ENCODE measurements at places on chromosomes 1 and 21.

- no peak for DNase-seq
Observed at GRCh38 chr1:28190337-28190979, 14.0 kb upstream of the PTAFR start.

DNA sequence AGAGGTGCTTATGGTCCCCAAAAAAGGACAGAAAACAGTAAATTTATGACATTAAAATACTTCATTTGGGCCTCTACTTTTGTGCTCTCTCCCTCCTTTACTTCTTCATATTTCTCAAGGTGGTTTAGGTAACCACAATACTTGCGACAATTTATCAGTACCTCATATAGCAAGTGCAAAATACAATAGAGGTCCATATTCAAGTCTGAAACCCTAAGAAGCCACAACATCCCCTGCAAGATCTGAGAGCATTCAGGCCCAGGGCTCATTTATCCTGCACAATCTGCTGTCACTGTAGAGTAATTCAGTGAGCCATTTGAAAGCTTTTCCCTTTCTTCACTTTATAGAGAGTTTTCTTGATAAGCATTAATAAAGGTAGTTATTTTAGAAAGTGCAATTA lies 24.2 kb upstream of the ATP6V1G3 start:
- no peak for DNase-seq

DNA sequence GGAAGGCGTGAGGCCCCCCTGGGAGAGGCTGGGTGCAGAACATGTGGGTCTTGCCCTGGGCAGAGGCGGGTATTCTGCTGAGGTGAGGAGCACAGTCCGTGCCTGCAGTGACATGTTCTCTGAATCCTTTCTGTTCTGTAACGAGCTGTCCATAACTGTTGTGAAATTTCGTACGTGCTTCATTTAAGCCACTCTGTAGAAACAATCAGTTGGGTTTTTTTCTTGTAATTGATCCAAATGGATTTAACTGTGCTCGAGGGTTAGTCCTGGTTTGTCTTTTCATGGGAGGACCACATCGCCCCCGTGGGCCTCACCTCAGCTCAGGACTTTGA lies 45.4 kb upstream of the DIP2A start:
- no peak for DNase-seq

GRCh38 chr1:208150833-208151458 lies 93.2 kb downstream of the PLXNA2 start:
- DNase-seq: no peak

GRCh38 chr1:64967381-64967780 lies 1.0 kb upstream of the JAK1 start:
- DNase-seq: no peak

GRCh38 chr21:42513985-42514882 lies 582 bp downstream of the SLC37A1 start:
- DNase-seq: peak; percentile 31

GRCh38 chr1:195908121-195908520 lies 700.1 kb downstream of the KCNT2 start:
- DNase-seq: no peak

DNA sequence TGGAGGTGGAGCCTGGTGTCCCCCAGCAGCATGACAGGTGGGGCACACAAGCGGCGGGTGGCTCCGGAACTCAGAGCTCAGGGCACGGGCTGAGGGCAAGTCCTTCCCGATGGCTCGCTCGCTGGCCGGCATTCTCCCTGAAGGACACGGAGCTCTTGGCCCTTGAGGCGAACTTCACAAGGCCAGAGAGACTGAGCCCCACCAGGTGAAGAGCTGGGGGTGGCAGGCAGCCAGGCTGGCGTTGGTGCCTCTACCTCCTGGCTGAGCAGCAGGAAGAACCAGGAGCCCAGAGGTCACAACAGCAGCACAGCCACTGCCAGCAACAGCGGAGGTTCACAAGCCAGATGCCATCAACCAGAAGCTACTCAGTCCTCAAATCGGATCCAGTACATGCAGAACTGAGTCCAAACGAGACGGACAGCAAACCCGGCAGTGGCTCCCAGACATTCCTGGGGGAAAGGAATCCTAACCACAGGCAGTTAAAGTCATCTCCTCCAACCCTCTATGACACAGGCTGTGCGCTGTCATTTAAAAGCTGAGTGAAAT lies 54.1 kb downstream of the NPHP4 start:
- no peak for DNase-seq

- no peak for DNase-seq
Observed at GRCh38 chr21:35644523-35644922, 415.8 kb downstream of the SETD4 start.

GRCh38 chr1:172599912-172600311 lies 59.0 kb upstream of the FASLG start:
- DNase-seq: no peak

DNA sequence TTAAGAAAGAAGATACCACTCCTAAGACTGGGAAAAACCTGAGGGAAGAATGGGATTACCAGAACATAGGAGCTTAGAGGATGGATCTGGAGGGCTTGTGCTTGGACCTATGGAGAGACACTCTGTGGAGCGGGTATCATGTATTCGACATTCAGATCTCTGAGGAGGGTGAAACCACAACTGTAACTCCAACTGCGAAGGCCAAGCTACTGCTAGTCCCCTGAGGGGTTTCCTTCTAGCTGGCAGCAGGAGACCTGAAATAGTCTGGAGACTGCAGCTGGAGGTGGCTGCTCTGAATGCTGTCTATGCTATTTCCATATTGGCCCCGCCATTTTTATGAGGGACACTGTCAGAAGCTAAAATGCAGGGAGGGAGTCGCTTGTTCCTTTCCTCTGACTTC lies 462.3 kb downstream of the PTPRC start:
- DNase-seq: no peak

Data from activated CD4-positive, CD25-positive, alpha-beta regulatory T cell (primary cell).